Activated CD4-positive, alpha-beta T cell treated with anti-CD3 and anti-CD28 coated beads, Interleukin-2, amount 50 U/mL, for 48 hours (primary cell): ENCODE measurements at places on chromosomes 5 and 9.

- no peak for DNase-seq
Measured at GRCh38 chr5:84017523-84018172, 297.0 kb upstream of the HAPLN1 start.

DNA sequence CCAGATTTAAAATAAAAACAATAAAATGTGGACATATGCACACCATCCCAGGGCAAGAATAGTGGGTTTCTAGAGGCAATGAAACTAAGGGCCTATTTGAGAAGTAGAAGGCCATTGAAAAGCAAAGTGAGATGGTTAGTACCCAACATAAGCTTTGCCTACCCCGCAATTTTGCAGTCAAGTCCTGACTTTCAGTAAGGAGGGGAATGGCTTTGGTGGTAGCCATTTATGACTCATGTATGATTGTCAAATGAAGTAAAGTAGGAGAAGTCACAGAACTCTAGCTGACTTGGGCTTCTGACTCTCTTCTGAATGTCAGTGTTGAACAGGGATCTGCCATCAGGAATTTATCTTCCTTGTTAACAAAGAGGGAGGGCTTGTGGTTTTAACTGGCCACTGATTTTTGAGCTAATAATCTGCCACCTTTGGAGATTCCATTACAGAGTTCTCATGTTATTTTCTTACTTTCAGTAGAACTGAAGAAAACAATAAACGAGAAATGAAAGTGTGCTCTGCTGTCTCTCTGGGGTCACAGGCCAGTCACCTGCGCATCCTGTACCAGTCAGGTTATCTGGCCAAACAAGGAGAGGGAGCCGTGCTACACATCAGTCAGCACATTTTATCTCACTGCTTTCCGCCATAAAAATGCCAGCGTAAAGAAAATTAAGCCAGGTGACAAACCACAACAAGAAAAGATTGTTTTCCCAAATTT, 14.3 kb upstream of the SNCAIP start:
- no peak for DNase-seq

DNA sequence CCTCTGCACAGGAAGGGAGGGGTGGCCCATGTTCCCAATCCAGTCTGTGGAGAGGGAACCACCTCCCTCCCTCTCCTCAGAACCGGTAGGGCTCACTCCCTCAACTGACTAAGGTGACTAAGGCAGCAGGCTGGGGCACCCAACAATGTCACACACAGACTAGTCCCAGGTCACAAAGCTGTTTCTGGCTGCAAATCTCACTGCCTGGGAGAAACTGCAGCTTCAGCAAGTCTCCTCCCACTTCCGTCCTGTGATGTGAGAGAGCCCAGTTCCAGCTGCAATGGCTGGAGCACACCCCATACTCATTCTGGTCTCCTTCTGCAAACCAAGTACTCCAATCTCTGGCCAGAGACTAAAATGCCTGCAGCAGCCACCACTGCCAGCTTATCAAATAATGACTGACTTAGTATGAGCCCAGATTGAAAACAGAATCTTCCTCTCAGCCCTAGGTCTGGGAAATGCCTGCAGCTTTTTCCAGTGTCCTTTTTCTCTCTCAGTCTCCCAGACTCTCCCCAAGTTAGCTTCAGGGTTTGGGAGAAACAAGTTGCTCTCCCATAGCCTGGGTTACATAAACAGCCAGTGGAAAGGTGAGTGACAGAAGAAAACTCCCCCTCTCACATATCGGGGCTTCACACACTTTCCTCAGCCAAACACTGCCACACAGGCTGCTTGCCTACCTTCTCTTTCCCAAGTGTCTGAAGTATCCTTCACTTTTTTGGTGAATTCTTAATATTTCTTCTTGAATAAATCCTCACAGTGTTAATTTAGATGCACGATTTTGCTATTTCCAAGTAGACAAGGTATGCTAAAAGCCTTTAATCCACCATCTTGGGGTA, 247.4 kb upstream of the RASA1 start:
- peak; percentile 27 for DNase-seq

DNA sequence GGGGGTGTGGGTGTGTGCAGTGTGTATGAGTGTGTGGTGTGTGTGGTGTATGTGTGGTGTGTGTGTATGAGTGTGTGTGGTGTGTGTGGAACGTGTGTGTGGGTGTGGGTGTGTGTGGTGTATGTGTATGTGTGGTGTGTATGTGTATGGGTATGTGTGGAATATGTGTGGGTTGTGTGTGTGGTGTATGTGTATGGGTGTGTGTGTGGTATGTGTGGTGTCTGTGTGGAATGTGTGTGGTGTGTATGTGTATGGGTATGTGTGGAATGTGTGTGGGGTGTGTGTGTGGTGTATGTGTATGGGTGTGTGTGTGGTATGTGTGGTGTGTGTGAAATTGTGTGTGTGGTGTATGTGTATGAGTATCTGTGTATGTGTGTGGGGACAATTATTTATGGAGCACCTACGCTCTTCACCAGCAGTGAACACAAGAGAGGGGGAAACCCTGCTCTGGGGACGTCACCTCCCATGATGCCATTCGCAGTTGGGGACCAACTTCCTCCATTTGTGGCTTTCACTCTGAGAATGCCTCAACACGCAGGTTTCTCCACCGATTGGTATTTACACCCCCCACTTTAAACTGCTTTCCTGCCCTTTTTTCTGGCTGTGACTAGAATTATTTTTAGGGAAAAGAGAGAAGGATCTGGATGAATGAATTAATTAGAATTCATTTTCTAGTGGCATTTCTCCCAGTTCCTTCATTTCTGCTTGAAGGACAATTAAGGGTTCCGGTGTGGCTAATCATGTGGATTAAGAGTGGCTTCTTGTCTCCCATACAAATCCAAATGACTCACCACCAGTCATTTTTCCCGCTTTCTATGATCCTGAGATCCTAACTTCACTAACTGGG, 238.1 kb downstream of the ROR2 start:
- DNase-seq = peak; percentile 73

DNA sequence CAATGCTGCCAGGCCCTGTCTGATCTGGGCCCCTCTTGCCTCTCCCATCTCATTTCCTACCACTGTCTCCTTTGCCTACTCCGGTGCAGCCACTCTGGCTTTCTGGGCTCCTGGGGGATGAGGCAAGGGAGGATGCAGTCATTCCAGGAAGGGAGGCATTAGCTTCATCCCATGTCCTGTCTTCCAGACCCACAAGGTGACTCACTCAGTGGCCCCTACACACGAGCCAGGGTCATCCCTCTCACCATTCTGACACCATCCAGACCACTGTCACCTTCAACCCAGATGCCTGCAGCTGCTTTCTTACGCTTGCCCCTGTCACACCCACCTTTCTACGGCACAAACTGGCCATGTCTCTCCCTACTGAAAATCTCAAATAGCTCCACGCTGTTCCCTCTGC, 19.1 kb downstream of the ACSL6 start:
- DNase-seq = no peak

DNA sequence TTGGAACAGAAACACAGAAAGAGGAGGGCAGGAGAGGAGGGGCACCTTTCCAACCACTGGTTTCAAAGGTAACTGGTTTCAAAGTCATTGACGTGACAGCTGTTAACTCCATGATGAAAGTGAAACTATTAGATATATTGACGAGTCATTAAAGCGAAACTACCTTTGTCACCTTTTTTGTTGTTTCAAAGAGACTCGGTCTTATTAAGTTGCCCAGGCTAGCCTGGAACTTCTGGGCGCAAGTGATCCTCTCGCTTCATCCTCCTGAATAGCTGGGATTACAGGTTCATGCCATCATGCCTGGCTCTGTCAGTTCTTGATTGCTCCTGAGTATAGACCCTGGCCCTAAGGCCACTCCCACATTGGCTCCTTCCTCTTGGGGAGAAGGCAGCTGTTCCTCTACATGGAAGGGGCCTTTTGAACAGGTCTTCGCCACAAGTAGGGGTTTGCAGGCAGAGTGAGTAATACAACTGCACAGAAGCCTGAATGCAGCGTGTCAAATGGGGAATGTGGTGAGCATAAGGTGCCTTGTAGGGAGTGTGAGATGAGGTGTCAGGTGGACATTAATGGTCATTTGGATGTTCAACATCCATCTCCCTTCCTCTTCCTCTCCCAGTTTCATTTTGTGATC, 3.4 kb upstream of the F12 start:
- no peak for DNase-seq

DNA sequence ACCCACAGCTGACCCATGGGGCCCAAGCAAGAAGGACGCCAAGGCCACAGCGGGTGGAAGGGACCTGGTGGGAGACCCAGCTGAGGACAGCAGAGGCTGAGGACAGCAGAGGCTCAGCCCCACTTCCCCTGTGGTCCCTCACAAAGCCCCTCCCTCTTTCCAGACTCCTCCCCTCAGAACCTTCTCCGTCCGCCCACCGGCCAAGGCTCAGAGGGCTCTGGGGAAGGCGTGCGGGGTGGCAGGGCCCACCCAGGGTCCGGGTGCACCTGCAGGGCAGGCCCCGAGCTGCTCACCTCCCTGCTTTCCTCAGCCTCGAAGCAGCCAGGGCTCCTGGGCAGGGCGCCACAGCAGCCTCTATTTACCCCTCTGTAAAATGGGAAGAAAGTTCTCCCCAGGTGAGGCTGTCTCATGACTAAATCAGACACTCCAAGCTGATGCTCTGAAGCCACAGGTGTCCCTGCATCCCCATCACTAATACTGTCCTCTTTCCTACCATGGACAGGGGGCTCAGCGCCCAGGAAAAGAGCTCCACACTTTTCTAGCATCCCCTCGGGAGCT, 137.9 kb upstream of the PPP1R26 start:
- no peak for DNase-seq

- DNase-seq = no peak
Measured at GRCh38 chr9:16656432-16657169, 213.9 kb downstream of the BNC2 start.
